ENCODE measurements at places on chromosomes 12 and 14.

- no peak for DNase-seq
Observed at GRCh38 chr12:52338241-52338960, 17.2 kb upstream of the KRT83 start.

- no peak for DNase-seq
Observed at GRCh38 chr12:21773263-21773741, 1.2 kb downstream of the KCNJ8 start.

DNA sequence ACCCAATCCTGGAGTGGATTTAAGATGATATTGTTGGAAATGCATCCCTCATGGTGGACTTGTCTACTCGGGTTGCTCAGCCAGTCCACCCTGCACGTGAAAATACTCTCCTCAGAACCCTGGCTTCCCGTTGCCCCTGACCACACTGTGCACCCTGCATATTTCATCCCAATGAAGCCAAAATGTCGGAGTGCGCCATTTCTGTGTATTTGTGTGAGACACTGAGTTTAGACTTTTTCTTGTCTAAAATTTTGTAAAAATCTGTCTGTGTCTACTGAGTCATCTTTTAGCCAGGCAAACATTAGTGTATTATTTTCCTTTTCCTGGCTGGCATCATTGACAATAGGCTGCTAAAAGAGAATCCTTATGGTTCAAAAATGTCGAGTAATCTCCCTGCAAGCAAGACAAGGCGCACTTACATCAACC is 485 bp upstream of the PNMA1 start:
- no peak for DNase-seq

DNA sequence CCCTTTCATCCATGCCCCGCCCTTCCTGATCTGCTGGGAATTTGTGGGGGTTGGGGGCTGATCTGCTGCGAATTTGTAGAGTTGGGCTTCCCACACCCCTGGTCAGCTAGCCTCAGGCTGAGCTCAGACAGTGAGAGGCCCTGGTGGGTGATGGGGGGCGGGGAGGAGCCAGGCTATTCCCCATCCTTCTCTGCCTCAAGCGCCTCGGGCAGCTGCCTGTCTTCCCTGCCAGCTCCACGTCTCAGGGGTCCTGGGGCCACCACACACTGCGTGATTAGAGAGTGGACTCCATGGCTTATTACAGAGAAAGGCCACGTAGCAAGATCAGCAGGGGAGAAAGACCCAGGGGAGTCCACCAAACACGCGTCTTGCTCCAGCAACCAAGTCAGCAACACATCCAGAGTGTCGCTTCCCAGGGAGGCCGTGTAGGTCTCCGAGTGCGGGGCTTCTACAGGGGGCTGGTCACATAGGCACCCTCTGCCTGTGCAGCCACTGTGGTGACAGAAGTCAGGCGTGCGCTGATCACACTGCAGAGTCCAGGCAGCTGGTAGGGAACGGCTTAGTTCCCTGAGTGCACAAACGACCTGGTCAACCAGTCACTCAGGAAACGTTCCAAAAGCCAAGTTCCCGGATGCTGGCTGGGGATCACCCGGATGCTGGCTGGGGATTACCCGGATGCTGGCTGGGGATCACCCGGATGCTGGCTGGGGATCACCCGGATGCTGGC is 254.4 kb upstream of the SFSWAP start:
- DNase-seq: no peak

- DNase-seq: no peak
Observed at GRCh38 chr14:51084962-51085361, 9.9 kb downstream of the TRIM9 start.

DNA sequence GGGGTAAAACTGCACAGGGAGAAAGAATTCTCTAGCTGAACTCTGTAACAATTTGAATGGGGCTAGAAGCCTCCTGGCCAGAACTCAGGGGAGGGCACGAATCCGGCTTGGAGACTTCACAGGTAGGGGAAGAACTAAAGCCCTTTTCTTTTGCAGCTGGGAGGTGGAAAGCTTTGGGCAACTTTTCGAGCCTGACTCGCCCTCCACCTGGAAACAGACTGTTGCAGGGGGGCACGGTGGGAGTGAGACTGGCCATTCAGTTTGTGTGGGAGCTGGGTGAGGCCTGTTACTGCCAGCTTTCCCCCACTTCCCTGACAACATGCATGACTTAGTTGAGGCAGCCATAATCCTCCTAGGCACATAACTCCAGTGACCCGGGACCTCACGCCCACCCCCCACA is 135.8 kb downstream of the PLCZ1 start:
- DNase-seq: no peak

DNA sequence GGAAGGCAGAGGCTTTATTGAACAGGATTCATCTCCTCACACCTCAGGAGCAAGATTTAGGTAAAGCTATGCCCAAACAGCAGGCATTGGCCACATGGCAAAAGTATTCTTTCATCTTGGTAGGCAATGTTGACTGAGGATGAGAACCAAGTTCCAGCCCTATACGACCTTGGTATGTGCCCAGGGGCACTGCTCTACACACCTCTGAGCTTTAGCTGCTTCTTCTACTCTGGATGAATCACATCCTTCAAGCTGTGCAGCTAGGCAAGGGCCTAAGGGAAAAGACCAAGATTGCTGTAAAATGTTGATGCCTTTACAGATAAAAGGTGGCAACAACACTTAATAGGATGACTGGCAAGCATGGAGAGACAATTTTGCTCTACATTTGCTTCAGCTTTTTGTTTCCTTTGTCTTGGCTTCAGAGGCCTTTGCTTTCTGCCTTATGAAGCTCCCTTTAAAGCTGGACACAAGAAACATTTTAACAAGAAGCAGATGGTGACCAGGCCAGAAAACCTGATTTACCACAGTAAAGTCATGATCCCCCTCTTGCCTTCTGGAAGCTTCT is 183.3 kb upstream of the KITLG start:
- DNase-seq: no peak

DNA sequence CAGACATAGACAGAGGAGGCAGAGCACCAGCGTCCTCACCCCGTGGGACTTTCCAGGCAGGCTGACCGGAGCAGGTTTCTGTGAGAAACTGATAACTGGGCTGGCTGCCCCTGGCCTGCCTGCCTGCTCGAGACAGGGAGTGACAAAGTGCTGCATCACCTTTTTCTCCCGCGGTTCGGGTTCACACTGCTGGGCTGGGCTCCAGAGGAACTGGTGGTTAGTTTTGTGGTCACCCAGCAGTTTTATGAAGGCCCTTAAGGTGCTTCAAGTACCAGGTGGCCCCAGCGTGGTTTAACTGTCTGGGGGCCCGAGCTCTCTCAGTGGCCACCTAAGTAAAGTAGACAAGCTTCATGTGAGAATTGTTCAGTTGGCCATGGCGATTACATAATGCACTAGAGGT is 1073.6 kb downstream of the BCL11B start:
- no peak for DNase-seq

- DNase-seq: no peak
Observed at GRCh38 chr12:49951411-49952240, 1.1 kb downstream of the AQP2 start.

GRCh38 chr14:89936654-89937185 is 17.8 kb downstream of the EFCAB11 start:
- no peak for DNase-seq

DNA sequence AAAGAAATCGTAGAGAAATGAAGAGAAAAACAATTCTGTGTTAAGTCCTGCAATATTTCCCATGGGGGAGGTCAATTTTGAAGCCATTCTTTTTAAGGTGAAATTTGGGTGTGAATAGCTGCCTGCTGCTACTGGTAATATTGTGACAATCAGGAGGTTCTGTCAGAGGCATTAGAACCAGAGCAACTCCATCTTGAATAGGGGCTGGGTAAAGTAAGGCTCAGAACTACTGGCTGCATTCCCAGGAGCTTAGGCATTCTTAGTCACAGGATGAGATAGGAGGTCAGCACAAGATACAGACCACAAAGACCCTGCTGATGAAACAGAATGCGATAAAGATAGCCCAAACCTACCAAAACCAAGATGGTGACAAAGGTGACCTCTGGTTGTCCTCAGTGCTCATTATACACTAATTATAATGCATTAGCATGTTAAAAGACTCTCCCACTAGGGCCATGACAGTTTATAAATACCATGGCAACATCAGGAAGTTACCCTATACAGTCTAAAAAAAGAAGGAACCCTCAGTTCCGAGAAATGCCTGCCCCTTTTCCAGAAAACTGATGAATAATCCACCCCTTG is 24.8 kb upstream of the MTHFD1 start:
- no peak for DNase-seq

DNA sequence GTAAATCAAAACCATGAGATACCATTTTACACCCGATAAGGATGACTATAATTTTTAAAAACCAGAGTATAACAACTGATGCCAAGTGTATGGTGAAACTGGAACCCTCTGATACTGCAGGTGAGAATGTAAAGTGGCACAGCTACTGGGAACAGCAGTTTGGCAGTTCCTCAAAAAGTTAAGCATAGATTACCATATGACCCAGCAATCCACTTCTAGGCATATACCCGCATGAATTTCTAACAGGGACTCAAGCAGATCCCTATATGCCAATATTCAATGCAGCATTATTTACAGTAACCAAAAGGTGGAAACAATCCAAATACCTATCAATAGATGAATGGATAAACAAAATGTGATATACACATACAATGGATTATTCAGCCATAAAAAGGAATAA is 57.4 kb downstream of the BAZ1A start:
- DNase-seq: no peak

DNA sequence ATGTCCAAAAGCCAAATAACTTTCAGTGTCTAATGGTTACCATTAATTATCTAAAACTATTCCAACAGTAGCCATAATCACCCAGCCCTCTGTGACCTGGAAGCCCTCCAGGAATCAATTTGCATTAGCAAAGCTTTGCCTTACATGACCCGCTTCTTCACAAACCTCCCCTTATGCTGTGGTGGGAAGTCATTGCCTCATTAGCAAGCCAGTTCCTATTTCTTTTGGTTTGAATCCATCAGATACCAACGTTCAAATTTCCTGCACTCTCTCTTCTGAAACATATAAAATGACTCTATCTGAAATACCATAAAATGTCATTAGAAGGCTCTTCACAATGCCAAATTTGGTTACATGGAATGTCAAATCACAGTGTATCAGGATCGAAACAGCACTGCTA is 268.3 kb upstream of the PRKD1 start:
- DNase-seq: no peak

GRCh38 chr14:95303552-95303951 is 16.2 kb downstream of the CLMN start:
- no peak for DNase-seq

DNA sequence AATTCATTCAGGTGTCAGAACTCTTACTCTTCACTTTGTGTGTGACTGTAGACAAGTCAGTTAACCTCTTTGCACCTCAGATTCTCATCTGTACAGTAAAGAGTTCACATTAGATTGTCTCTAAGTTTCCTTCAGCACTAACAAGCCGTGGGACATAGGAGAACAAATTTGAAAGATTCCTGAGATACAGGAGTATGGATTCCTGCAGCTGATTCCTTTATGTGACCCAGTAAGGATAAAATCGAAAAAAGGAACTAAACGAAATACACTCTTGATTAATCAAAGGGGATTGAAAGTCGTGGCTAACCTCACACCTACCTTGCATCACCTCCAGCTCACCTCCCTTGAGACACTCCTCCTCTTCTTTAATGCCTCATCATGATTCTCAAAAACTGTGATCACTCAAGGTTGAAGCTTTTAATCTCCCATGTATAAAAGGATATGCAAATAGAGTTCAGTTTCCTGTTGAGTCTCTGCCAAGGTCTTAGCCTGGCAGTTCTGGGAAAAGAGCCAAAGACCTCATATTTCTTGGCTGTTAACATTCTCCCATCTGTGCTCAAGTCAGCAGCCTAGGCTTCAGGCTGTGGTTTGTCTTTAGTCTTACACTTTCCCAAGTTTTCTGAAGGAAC is 156.6 kb downstream of the DAD1 start:
- peak; percentile 19 for DNase-seq

DNA sequence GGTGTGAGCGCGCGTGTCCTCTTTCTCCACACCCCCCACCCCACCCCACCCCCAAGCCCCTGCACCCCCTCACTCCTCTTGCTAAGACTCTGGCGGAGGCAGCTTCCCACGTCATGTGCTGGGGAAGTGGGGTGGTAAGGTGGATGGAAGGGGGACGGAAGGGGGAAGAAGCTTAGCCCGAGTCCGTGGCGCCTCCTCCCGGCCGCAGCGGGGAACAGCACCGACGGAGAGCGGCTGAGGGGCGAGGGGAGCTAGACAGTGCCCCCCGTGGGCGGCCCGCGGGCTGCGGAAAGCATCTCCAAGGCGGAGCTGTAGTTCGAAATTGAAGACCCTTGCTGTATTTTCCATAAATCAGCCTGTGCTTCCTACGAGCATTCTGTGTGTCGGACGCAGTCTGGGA is 588 bp upstream of the GRIN2B start:
- DNase-seq: no peak

GRCh38 chr12:26790645-26790994 is 42.4 kb downstream of the ITPR2 start:
- DNase-seq: no peak

- no peak for DNase-seq
Observed at GRCh38 chr12:66962290-66962689, 283.4 kb upstream of the GRIP1 start.

DNA sequence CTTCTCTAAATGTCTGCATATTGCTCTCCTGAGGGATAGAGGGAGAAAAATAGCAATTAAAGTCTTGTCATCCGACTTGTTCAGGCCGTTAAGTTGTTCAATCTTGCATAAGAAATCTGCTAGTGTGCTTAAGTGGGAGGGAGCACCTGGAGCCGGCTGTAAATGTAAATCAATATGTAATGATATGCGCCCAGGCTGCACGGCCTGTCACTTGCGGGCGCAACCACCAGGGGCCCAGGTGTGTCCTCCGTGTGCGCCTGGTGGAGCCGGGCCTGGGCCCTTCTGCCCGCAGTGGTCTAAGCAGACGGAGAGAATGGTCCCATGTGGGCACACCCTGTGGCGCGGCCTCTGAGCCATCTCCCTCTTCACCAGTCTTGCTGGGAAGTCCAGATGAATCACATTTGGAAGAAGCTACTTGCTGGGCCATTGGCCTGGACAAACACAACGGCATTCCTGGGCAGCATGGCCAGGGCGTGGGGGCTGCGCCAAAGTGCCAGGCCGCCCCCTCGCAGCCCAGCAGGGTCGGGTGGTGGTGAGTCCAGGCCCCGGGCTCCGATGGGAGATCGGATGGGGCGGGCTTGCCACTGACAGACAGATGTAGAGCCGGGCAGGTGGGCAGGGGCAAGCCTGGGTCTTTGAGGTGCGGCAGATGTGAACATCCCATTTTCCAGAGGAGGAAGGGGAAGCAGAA is 193.3 kb upstream of the C14orf180 start:
- no peak for DNase-seq

DNA sequence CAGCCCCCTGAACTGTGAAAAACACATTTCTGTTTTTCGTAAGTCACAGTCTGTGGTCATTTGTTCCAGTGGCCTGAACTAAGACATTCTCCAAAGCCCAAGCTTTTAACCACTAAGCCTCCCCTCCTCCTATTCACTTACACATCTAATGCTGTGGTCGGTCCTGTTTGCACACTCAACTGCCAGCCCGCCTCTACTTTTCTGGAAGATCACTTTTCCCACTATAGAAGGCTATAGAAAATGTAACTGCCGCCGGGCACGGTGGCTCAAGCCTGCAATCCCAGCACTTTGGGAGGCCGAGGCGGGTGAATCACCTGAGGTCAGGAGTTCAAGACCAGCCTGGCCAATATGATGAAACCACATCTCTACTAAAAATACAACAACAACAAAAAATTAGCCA is 524.7 kb upstream of the TMEM132C start:
- no peak for DNase-seq

GRCh38 chr14:96243785-96244184 is 12.2 kb upstream of the BDKRB1 start:
- no peak for DNase-seq

GRCh38 chr12:57817261-57817989 is 1.1 kb downstream of the AVIL start:
- DNase-seq: no peak

- DNase-seq: no peak
Observed at GRCh38 chr12:114025935-114026334, 59.8 kb upstream of the RBM19 start.

- no peak for DNase-seq
Observed at GRCh38 chr12:20188930-20189653, 179.2 kb upstream of the PDE3A start.
